Lung (tissue), 17 donors: ENCODE measurements at places on chromosomes 11 and 22. TPM values are rescaled to one million over a fixed set of nuclear protein-coding genes. Genes with fewer than 3 reads are reported as not detected.

DNA sequence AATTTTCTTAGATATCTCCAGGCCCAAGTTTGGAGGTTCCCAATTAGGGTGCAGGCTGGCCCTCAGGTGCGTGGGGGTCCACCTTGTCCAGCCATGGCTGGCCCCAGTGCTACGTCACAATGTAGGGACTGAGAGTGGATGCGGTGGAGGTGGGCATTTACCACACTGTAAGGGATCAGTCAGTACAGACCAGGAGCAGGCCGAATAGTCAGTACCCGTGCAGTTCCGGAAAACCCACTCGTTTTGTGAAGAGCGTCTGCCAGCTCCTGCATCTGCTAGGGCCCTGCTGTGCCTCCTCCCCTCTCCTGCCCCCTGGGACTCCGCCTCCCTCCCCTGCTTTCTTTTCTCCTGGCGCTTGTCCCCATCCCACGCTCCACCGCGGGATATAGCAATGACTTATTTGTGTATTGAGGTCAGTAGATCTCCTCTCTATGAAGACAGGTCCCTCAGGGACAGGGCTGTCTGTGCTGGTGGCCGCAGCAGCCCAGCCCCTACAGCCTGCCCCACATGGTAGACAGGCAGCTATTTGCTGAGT is 50.4 kb upstream of the SEPTIN5 start:
- H3K4me1 ChIP-seq, result no peaks in the 10 kb centered on the region
- H3K36me3 ChIP-seq, result no peaks in the 10 kb centered on the region
- no peaks in the 10 kb centered on the region for H3K27me3 ChIP-seq
- no peak overlapping the region for H3K27ac ChIP-seq

FGF4 gene
- total RNA-seq, result not detected

DNA sequence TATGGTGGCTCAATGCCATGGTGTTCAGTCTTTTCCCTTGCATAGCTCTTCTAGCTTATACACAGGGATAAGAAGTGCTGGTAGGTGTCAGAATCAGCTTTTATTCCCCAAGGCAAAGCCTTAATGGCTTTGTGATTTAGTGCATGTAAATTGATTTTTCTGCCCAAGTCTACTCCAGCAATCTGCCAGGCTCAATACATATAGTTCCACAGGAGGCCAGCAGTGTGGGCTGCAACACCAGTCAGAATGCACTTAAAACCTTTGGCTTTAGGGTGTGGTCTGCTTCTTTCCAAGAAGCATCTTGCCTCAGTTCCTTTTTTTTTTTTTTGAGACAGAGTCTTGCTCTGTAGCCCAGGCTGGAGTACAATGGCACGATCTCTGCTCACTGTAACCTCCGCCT is 14.5 kb upstream of the CAPRIN1 start:
- H3K27ac ChIP-seq, result no peak overlapping the region
- H3K4me3 ChIP-seq, result no peak overlapping the region
- no peaks in the 10 kb centered on the region for H3K36me3 ChIP-seq
- H3K27me3 ChIP-seq, result no peaks in the 10 kb centered on the region
- no peaks in the 10 kb centered on the region for H3K4me1 ChIP-seq
- no peak for DNase-seq

- no peak overlapping the region for H3K27ac ChIP-seq
- peaks cover 11% of the 10 kb centered on the region for H3K4me1 ChIP-seq
- peaks cover 12% of the 10 kb centered on the region for H3K27me3 ChIP-seq
- no peaks in the 10 kb centered on the region for H3K36me3 ChIP-seq
- peak overlapping the region; percentile 45 for H3K4me3 ChIP-seq
- DNase-seq, result no peak
These were observed 183 bp upstream of the ABCG4 start for GRCh38 chr11:119148720-119149017.

LRP4 gene
- 30.8 TPM for total RNA-seq

GRCh38 chr11:117679461-117679860 is 117.6 kb downstream of the DSCAML1 start:
- no peaks in the 10 kb centered on the region for H3K4me1 ChIP-seq
- no peak overlapping the region for H3K4me3 ChIP-seq
- DNase-seq, result no peak
- peaks cover 6% of the 10 kb centered on the region for H3K27me3 ChIP-seq
- no peak overlapping the region for H3K27ac ChIP-seq

- no peak overlapping the region for H3K4me3 ChIP-seq
- no peak for DNase-seq
- no peak overlapping the region for H3K27ac ChIP-seq
- H3K36me3 ChIP-seq, result no peaks in the 10 kb centered on the region
These were observed 192.3 kb upstream of the CADM1 start for GRCh38 chr11:115696563-115696962.

- H3K27ac ChIP-seq, result no peak overlapping the region
- no peak overlapping the region for H3K4me3 ChIP-seq
- no peaks in the 10 kb centered on the region for H3K4me1 ChIP-seq
These were observed 57.8 kb downstream of the FAM181B start for GRCh38 chr11:82675838-82676237.

GRCh38 chr22:45579806-45580725 is 77.4 kb downstream of the FBLN1 start:
- no peaks in the 10 kb centered on the region for H3K27me3 ChIP-seq
- DNase-seq, result no peak
- H3K27ac ChIP-seq, result no peak overlapping the region
- H3K4me3 ChIP-seq, result no peak overlapping the region
- peaks cover 2% of the 10 kb centered on the region for H3K4me1 ChIP-seq
- no peaks in the 10 kb centered on the region for H3K36me3 ChIP-seq

GRCh38 chr11:6197466-6198200 is 1.4 kb upstream of the OR52W1 start:
- no peak overlapping the region for H3K4me3 ChIP-seq
- H3K4me1 ChIP-seq, result no peaks in the 10 kb centered on the region
- H3K27ac ChIP-seq, result no peak overlapping the region
- no peaks in the 10 kb centered on the region for H3K36me3 ChIP-seq

DNA sequence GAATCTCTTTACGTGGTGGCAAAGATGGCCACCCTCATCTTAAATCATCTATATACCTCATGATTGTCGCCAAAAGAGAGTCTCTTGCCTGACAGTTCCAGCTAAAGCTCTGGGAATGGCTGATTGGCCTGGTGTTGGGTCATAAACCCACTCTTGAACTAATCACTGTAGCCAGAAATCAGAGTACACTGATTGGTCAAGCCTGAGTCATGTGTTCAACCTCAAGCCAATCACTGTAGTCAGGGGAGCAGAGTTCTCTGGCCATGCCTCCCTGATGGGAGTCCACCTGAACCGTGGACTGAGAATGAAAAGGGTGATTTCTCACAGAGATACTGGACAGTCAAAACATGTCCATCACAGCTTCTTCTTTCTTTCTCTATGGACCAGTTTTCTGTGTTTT is 45.8 kb downstream of the RCN1 start:
- DNase-seq, result no peak
- H3K4me1 ChIP-seq, result no peaks in the 10 kb centered on the region
- H3K36me3 ChIP-seq, result no peaks in the 10 kb centered on the region

GRCh38 chr11:112481893-112482292 is 221.2 kb upstream of the PLET1 start:
- no peaks in the 10 kb centered on the region for H3K27me3 ChIP-seq
- no peak for DNase-seq
- H3K27ac ChIP-seq, result no peak overlapping the region
- no peaks in the 10 kb centered on the region for H3K4me1 ChIP-seq

GRAMD4 gene
- 67.7 TPM for total RNA-seq

GRCh38 chr11:99370549-99371216 is 349.9 kb downstream of the CNTN5 start:
- no peaks in the 10 kb centered on the region for H3K36me3 ChIP-seq
- no peaks in the 10 kb centered on the region for H3K27me3 ChIP-seq
- H3K4me1 ChIP-seq, result no peaks in the 10 kb centered on the region
- H3K4me3 ChIP-seq, result no peak overlapping the region
- peak; percentile 86 for DNase-seq

DNA sequence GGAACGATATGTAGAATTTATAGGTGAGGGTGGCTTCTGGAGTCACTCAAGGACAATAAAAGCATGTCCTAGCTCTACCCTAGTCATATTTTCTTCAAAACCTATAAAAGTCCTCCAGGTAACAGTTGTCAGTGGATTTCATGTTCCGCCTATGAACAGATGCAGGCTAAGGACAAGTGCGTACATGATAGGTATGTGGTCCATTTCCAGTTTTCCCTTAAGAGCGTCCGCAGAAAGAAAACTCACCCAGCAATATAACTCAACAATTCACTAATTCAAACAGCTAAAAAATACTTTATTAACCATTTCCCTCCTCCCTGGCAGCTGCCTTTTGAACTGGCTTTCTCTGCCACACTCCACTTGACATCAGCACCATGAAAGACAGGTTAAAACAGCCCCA is 50.2 kb upstream of the CCDC34 start:
- H3K27ac ChIP-seq, result no peak overlapping the region
- no peak overlapping the region for H3K4me3 ChIP-seq
- H3K36me3 ChIP-seq, result no peaks in the 10 kb centered on the region
- peaks cover 3% of the 10 kb centered on the region for H3K4me1 ChIP-seq
- no peak for DNase-seq
- H3K27me3 ChIP-seq, result no peaks in the 10 kb centered on the region

GRCh38 chr11:118318124-118318523 is 13.6 kb downstream of the CD3E start:
- no peak overlapping the region for H3K4me3 ChIP-seq
- peaks cover 21% of the 10 kb centered on the region for H3K4me1 ChIP-seq
- no peak overlapping the region for H3K27ac ChIP-seq

DNA sequence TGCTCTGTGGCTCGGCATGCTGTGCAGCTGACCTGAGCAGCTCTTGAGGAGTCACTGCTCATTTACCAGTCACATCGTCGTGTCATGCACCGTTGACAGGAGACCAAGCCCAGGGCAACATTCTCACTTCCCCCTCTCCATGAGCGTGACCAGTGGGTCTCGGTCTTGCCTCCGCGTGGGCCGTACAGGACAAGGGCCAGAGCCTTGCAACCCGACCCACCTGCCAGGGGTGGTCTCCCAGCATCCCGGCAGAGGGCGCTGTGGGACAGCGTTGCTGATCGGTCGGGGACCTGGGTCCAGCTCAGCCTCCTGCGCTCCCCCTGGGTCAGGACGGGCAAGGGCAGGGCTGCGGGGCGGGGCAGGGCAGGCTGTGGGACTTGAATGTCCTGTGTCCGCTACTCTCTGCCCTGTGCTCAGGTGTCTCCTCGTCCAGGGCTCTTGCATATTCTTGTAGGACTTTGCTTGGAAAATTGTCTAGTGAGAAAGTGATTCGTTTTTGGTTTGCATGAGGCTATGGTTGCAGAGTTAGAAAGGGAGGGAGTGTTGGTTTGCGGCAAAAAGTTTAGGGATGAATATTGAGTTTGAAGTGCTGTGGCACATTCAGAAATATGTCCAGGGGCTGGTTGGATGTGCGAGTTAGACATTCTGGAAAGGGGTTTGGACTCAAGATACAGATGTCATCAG is 16.2 kb downstream of the EIF4G2 start:
- no peaks in the 10 kb centered on the region for H3K27me3 ChIP-seq
- H3K4me3 ChIP-seq, result no peak overlapping the region
- H3K4me1 ChIP-seq, result peaks cover 4% of the 10 kb centered on the region
